RWPE2 (cell line): ENCODE measurements at places on chromosomes 3 and 15.

- peak overlapping the region; percentile 99 for H3K27ac ChIP-seq
- H3K27me3 ChIP-seq = no peaks in the 10 kb centered on the region
- peaks cover 20% of the 10 kb centered on the region for H3K4me1 ChIP-seq
These were observed 15.5 kb upstream of the ZBED2 start for GRCh38 chr3:111610612-111611054.

GRCh38 chr3:46395766-46396530 is 10.9 kb downstream of the CCR5AS start:
- no peaks in the 10 kb centered on the region for H3K27me3 ChIP-seq
- no peak overlapping the region for H3K27ac ChIP-seq
- no peaks in the 10 kb centered on the region for H3K4me1 ChIP-seq
- DNase-seq = no peak
- H3K36me3 ChIP-seq = no peaks in the 10 kb centered on the region

DNA sequence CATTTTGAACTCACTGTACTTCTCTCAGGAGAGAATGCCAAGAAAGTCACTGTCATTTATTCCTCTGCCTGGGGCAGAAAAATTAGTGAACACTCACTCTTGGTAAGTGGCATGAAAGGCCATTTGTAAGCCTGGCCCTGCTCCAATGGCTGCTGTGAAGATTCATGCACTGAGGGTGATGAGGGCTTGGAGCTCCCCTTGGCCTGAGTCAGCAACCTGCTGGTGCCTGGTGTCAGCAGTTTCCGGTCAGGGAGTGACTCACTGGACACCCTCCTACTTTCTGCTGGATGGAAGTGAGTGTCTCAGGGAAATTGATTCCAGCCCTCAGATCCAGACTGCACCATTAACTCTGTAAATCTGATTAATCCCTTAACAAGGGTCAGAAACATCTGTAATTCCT is 37.6 kb downstream of the TRA2B start:
- peak overlapping the region; percentile 18 for H3K27ac ChIP-seq
- no peaks in the 10 kb centered on the region for H3K27me3 ChIP-seq
- no peak overlapping the region for H3K4me3 ChIP-seq
- peak; percentile 93 for DNase-seq

GRCh38 chr15:85832394-85832793 is 37.7 kb upstream of the KLHL25 start:
- no peak overlapping the region for H3K4me3 ChIP-seq
- no peak overlapping the region for H3K27ac ChIP-seq
- no peak for DNase-seq
- no peaks in the 10 kb centered on the region for H3K36me3 ChIP-seq

DNA sequence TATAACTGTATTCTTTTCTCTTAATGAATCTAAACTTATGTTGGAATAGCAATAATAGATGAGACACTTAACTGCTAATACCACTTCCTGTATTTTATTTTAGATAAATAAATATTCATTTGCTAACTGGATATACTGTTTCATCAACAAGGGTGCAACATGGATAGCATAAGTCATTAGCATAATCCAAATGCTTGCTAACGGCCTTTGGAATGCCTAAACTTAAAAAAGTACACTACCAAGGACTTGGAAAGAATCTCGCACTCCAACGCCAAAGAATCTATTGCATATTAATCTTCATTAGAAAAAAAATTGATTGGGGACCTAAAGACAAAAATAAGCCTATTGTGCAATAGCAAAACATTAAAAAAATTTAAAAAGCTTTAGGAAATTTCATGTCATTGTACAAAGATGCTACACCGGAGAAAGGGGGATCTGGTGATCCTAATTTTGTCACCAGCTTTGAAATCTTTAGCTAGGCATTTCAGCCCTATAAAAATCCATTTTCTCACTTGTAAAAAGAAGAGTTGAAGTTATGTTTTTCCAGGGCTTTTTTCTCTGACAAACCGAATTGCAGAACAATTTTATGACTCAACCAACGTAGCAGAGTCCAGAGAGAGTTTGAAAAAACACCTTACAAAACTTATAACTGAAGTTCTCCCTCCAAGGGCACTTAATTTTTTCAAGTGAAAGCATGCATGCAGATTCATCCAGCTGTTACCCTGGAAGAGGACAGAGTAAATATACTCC is 4.1 kb downstream of the VGLL3 start:
- H3K4me1 ChIP-seq = peaks cover 24% of the 10 kb centered on the region
- H3K4me3 ChIP-seq = no peak overlapping the region
- no peaks in the 10 kb centered on the region for H3K36me3 ChIP-seq
- DNase-seq = no peak

GRCh38 chr3:102827386-102827785 is 392.6 kb downstream of the ZPLD1 start:
- H3K36me3 ChIP-seq = no peaks in the 10 kb centered on the region
- H3K27me3 ChIP-seq = no peaks in the 10 kb centered on the region
- no peak overlapping the region for H3K4me3 ChIP-seq
- no peaks in the 10 kb centered on the region for H3K4me1 ChIP-seq
- no peak for DNase-seq
- no peak overlapping the region for H3K27ac ChIP-seq

- no peaks in the 10 kb centered on the region for H3K36me3 ChIP-seq
- DNase-seq = no peak
- no peak overlapping the region for H3K4me3 ChIP-seq
- H3K27me3 ChIP-seq = no peaks in the 10 kb centered on the region
- H3K4me1 ChIP-seq = no peaks in the 10 kb centered on the region
These were observed 20.5 kb downstream of the TM4SF4 start for GRCh38 chr3:149494759-149495580.

DNA sequence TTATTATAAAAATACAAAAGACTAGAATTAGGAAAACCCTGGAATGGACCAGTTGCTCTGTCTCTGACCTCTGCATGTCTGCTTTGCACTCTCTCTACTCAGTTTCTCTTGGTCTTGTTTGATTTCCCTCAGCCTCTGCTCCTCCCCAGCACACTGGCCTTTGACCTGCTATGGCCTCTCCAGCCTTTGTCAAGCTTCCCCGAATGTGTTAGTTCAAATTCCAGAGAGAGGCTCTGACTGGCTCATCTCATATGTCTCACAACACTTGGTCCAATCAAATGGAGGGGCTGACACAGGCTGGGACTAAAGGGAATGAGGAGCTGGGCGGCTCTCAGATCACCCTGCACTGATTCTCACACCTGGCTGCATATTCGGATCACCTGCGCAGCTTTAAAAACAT is 52.4 kb upstream of the CMTM8 start:
- DNase-seq = no peak
- H3K4me3 ChIP-seq = no peak overlapping the region
- H3K4me1 ChIP-seq = peaks cover 3% of the 10 kb centered on the region
- no peaks in the 10 kb centered on the region for H3K27me3 ChIP-seq
- H3K27ac ChIP-seq = no peak overlapping the region

- peaks cover 24% of the 10 kb centered on the region for H3K4me1 ChIP-seq
- no peaks in the 10 kb centered on the region for H3K27me3 ChIP-seq
- no peak for DNase-seq
- no peak overlapping the region for H3K27ac ChIP-seq
These were observed 3.5 kb downstream of the TBL1XR1 start for GRCh38 chr3:177193688-177194268.

GRCh38 chr3:133831966-133832801 is 26.6 kb downstream of the SRPRB start:
- H3K4me3 ChIP-seq = no peak overlapping the region
- H3K4me1 ChIP-seq = no peaks in the 10 kb centered on the region
- no peaks in the 10 kb centered on the region for H3K36me3 ChIP-seq
- H3K27ac ChIP-seq = no peak overlapping the region
